ENCODE measurements at places on chromosomes 6 and 20.

- ATAC-seq: no peak
Measured at GRCh38 chr6:45116714-45117410, 211.3 kb upstream of the RUNX2 start.

DNA sequence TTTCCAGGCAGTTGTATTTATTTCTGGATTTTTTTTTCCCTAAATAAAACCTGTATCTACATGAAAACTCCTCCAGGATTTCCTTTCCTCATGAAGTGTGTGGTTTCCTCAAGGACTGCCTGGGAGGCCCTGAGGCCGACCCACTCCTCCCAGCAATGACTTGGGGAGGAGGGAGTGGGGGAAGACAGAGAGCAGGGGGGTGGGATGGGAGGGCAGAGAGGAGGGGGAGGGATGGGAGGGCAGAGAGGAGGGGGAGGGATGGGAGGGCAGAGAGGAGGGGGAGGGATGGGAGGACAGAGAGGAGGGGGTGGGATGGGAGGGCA lies 161.8 kb upstream of the AGPAT4 start:
- ATAC-seq: no peak

DNA sequence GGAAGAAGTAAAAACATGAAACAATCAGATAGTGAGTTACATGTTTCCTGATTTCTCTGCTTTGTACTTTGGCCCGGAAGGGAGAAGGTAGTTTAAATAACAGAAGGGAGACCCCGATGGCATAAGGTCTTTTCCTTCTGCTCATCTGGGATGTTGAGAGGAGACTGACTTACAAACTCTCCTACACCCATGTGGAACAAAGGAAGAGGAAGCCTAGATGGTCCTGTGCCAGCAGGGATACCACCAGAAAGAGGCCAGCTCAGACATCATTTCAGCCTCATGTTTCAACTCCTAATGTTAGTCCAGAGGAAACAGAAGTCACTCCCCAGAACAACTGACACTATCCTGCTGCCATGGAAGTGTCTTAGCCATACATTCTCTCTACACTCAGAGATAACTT lies 250.7 kb upstream of the NOX3 start:
- ATAC-seq: no peak

GRCh38 chr6:25447570-25447929 lies 168.4 kb downstream of the CARMIL1 start:
- peak; percentile 59 for ATAC-seq

All from stimulated activated memory B cell treated with anti-CD40 and anti-IgM and Interleukin-4, amounts not matched to agents 10 μg/mL and 1 μg/mL and 100 μg/mL, for 72 hours (primary cell).